Activated T-cell treated with anti-CD3 and anti-CD28 coated beads, Interleukin-2, amount 50 U/mL, for 1 hour (primary cell): ENCODE measurements at places on chromosomes 1 and 21.

GRCh38 chr1:227937838-227938145 is 9.9 kb downstream of the WNT9A start:
- DNase-seq = no peak

GRCh38 chr1:50109116-50109515 is 396 bp downstream of the ELAVL4 start:
- no peak for DNase-seq

DNA sequence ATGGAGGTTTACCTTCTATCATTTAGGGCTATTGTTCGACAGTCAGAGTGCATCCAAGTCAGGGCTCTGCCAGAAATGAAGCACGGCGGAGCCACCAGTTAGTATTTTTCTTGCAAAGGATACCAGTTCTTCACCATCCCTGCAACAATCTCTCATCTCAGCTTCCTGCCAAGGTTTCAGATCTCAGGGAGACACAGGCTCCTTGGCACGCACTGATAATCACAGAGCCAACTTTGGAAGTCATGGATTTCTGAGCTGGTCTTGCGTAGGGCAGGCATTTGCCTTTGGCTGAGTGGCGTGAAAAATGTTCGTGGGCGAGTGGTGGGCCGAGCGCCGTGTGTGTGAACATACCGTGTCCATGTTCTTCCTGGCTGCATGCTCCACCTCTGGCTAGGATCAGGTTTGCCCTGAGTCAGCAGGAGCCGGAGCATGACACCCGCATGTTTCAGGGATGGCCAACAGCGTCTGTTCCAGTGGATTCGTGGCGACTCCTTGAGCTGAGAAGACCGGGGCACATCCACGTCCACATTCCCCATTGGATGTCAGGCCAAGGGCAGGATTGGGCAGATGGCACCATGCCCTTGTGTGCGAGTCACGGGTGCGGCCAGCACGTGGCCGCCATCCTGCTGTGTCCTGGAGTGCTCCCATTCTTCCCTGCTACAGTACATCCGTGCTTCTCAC is 118.5 kb upstream of the C1orf174 start:
- DNase-seq = no peak

- peak; percentile 39 for DNase-seq
Observed at GRCh38 chr1:22709891-22710700, 543 bp upstream of the EPHB2 start.

GRCh38 chr1:56139836-56140235 is 439.5 kb downstream of the PLPP3 start:
- DNase-seq = no peak

DNA sequence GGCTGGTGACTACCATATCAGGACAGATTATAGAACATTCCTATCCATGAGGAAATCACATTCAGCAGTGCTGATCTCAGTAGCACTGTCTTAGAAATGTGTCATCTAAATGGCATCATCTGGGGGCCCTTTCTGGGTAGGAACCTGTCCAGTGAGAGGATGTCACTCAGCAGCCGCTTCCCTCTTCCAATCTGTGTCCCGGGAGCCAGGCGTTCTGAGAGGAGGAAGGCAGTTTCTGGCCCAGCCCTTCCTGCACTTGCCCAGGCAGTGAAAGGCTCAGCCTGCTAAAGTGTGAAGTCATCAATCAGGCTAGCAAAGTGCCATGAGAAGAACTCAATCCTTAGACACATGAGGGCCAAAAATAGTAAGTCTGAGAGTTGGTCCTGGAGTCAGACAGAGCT is 25.6 kb downstream of the RAB4A start:
- no peak for DNase-seq

DNA sequence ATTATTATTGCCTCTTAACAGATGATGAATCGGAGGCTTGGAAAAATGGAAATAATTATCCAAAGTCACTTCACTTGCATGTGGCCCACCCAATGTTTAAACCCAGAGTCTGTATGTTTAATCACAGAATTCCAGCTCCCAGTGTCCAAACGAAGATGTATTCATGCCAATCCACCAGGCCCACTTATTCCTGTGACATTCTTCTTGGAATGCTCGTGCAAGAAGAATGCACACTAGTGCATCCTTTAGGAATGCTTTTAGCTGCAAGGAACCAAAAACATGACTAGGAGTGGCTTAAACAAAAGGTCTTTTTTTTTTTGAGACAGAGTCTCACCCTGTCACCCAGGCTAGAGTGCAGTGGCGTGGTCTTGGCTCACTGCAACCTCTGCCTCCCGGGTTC is 8.9 kb upstream of the OPRD1 start:
- no peak for DNase-seq
